ENCODE measurements at places on chromosomes 4 and X.

DNA sequence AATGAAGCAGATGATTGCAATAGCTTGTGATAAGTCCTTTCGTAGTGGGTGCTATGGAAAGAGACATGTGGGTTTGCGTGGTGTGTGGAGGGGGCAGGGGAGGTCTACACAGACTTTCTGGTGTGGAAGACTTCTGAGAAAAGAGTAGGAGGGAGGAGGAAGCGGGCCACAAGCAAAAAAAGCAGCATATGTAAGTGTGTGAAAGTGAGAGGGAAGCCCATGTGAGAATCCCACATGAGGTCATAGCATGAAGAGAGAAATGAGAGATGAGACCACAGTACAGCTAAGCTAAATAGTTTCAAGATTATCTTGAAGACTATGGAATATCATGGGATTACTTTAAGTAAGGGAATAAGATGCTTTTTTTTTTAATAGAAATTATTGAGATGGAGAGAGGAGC, 2039.9 kb upstream of the TENM3 start:
- DNase-seq: no peak

- DNase-seq: no peak
These were observed 1.1 kb upstream of the AP1S2 start for GRCh38 chrX:15855568-15856221.

- no peak for DNase-seq
These were observed 3.6 kb downstream of the ART3 start for GRCh38 chr4:76078033-76078613.

DNA sequence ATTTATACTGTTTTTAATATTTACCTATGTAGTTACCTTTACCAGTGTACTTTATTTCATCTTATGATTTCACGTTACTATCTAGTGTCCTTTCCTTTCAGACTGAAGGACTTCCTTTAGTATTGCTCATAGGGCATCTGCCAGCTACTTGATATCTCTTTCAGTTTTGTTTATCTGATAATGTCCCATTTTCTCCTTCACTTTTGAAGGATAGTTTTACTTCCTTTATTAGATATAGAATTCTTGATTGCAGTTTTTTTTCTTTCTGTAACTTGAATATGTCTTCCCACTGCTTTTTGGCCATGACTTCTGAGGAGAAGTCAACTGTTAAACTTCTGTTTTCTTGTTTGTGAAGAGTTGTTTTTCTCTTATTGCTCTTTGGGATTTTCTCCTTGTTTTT, 69.4 kb upstream of the MAGED1 start:
- no peak for DNase-seq

DNA sequence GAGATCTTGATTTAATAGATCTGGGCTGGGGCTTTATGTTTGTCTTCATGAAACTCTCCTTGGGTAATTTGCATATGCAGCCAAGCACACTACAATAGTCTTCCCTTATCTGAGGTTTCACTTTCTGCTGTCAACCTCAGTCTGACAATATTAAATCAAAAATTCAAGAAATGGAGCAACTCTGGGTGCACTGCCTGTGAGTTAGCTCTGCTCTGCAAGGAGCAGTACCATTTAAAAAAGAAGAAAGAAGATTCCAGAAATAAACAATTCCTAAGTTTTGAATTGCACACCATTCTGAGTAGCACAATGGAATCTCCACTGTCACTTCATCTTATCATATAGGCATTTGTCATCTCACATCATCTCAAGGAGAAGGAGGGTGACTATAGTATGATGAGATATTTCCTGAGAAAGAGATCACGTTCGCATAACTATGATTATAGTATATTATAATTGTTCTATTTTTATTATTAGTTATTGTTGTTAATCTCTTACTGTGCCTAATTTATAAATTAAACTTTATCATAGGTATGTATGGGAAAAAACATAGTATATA, 9.4 kb downstream of the FNIP2 start:
- DNase-seq: no peak
